ENCODE measurements at places on chromosomes 6 and 20. TPM values are rescaled to one million over a fixed set of nuclear protein-coding genes. Genes with fewer than 3 reads are reported as not detected.
A peak's percentile ranks its signal among the peaks of the same experiment; 100 is the strongest.

- no peak overlapping the region for H3K4me3 ChIP-seq
- no peaks in the 10 kb centered on the region for H3K4me1 ChIP-seq
- H3K27ac ChIP-seq: no peak overlapping the region
Observed at GRCh38 chr20:57991211-57991881, 237.1 kb downstream of the ANKRD60 start.

DNA sequence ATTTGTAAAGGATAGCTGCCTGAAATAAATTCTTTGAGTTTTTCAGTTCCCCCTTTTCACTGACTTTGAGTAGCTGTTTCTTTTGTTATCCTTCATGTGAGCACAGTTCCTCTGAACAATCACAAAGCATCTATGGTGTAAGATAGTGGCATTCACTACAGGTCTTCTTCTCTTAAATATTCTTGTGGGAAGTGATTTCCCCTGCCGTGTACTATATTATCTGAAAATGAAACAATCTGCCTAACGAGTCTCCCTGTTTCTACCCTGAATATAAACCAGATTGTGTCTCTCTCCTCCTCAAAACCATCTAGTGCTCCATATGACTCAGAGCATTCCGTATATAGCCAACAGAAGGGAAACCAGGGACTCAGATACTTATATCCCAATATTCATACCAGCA is 380.1 kb upstream of the SOX4 start:
- peaks cover 37% of the 10 kb centered on the region for H3K36me3 ChIP-seq
- H3K4me1 ChIP-seq: peaks cover 24% of the 10 kb centered on the region

GRCh38 chr6:43308101-43308989 is at the start of gene CRIP3:
CRIP3 (minus strand) TSS chr6:43308826; CDS start chr6:43308792, 34 bp downstream.
- peaks cover 53% of the 10 kb centered on the region for H3K4me1 ChIP-seq
- H3K27me3 ChIP-seq: no peaks in the 10 kb centered on the region
- H3K4me3 ChIP-seq: peak within 1 kb of the TSS; percentile 90
- DNase-seq: peak; percentile 58

- H3K36me3 ChIP-seq: no peaks in the 10 kb centered on the region
- H3K4me3 ChIP-seq: no peak overlapping the region
- DNase-seq: no peak
- H3K4me1 ChIP-seq: peaks cover 5% of the 10 kb centered on the region
- no peaks in the 10 kb centered on the region for H3K27me3 ChIP-seq
Observed at GRCh38 chr6:109073344-109074132, 21.1 kb downstream of the SESN1 start.

DNA sequence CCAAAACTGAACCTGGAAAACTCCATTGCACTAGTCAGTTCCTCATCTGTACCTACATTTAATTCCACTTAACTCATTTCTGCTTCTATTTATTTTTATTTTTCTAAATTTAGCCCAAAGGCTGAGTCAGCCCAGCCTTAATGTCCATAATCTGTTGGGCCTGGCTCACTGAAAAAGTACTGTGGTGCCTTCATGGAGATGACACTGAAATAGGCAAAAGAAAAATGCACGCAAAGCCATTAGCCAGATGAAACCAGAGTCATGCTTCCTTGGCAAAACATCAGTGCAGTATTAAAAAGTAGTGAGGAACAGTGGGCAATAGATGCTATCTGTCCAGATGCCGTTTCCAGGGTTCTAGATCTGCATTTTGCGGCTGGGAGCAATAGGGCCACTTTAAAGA is 14.7 kb upstream of the PLCB4 start:
- H3K4me1 ChIP-seq: no peaks in the 10 kb centered on the region
- no peaks in the 10 kb centered on the region for H3K36me3 ChIP-seq
- H3K27ac ChIP-seq: no peak overlapping the region
- no peak overlapping the region for H3K4me3 ChIP-seq
- H3K27me3 ChIP-seq: no peaks in the 10 kb centered on the region

- H3K4me1 ChIP-seq: peaks cover 15% of the 10 kb centered on the region
- H3K27ac ChIP-seq: no peak overlapping the region
- no peak overlapping the region for H3K4me3 ChIP-seq
- H3K27me3 ChIP-seq: no peaks in the 10 kb centered on the region
Observed at GRCh38 chr6:79250107-79250514, 15.6 kb upstream of the HMGN3 start.

DNA sequence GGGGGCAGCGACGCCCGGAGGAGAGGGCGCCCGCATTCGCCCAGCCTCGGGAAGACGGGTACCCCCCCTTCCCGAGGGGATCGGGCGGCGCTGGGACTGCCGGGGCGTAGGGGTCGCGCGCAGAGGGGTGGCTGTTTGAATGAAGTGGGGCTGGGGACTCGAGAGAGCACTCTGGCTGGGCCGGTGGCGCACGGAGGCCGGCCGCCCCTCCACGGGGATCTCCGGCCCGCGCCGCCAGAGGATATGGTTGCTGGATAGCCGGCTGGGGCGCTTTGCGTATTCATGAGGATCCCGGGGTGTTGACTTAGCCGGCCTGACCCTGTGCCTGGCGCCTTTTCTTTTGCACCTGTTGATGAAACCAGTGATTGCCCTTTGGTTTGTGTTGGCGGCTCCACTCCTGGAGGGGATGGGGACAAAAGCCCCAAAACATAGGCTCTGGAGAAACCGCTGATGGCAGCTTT is 469 bp downstream of the SYNJ2 start:
- no peaks in the 10 kb centered on the region for H3K27me3 ChIP-seq
- peak overlapping the region; percentile 77 for H3K27ac ChIP-seq
- H3K4me1 ChIP-seq: peaks cover 43% of the 10 kb centered on the region
- peak overlapping the region; percentile 89 for H3K4me3 ChIP-seq

- DNase-seq: no peak
- no peak overlapping the region for H3K27ac ChIP-seq
- H3K27me3 ChIP-seq: peaks cover 23% of the 10 kb centered on the region
- H3K4me1 ChIP-seq: peaks cover 12% of the 10 kb centered on the region
Observed at GRCh38 chr6:3380344-3381232, 76.3 kb downstream of the SLC22A23 start.

DNA sequence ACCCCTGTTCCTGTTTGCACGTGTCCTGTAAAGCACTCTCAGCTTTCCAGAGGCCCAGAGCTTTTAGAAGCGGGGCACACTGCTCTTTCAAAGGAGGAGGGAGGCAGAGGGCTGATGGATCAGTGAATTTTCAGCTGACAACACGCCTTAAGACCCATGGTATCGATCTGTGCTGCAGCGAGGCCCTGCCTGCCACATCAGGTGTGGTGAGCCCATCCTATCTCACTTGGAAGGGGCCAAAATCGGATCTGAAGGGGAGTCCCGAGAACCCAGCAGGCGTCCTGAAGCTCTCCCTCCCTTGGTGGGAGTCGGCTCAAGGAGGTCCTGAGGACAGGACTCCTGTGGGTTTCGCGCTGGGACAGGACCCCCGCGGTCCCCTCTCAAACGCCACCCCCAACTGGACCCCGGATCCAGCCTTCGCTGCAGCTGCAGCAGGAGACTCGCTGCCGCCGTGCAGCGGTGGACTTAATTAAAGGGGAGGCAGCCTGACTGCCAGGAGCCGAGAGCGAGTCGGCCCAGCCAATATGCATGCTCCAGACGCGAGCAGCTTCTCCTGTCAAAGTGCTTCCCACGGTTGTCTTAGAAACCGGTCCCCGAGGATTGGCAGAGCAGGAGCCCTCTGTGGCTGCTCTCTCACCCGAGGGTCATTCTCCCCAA is 580.0 kb upstream of the ZNF337 start:
- DNase-seq: no peak
- no peaks in the 10 kb centered on the region for H3K27me3 ChIP-seq
- no peak overlapping the region for H3K4me3 ChIP-seq
- no peak overlapping the region for H3K27ac ChIP-seq

DNA sequence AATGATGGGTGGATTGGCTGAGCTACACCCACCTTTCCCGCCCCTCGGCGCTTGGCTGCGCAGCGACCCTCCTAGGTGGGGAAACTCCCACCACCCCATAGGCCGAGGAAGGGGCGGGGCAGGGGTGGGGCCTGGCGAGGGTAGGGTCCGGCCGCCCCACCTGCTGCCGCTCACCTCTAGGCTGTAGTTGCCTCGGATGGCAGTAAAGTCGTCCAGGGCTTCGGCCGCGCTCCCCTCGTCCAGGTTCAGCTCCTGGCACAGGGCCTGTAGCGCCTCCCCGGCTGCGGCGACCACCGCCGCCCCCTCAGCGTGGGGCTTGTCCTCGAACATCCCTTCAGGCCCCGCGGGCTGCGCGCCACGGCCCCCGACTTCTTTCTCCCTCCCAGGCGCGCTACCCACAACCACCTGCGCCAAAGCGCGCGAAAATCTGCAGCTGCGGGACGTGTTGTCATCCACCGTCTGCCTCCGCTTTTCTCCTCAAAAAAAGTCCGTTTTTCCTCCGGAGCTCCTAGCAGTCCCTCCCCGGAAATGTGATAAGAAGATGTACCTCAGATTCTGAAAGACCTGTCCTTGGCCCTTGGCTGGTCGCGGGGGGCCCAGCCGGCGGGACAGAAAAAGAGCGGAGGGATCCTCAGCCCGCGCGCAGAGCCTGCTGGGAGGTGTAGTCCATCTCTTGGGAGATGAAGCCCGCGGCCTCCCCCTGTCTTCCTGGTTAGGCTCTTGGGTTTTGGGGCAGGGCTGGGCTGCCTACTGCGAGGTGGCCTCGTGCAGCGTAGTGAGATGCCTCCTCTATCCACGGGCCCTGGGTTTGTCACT is at the start of gene RBL1:
Gene RBL1 (minus strand): TSS at position 399 of the 816 bp plus-strand sequence. CDS start 69 bp downstream, at position 330.
- peaks cover 33% of the 10 kb centered on the region for H3K4me1 ChIP-seq
- DNase-seq: peak; percentile 85
- peaks cover 12% of the 10 kb centered on the region for H3K36me3 ChIP-seq
- peak within 1 kb of the TSS; percentile 100 for H3K27ac ChIP-seq
- H3K27me3 ChIP-seq: no peaks in the 10 kb centered on the region
- H3K4me3 ChIP-seq: peak within 1 kb of the TSS; percentile 99

GRCh38 chr6:35181308-35181932 is 32.3 kb upstream of the SCUBE3 start:
- peaks cover 18% of the 10 kb centered on the region for H3K27me3 ChIP-seq
- DNase-seq: no peak
- no peak overlapping the region for H3K4me3 ChIP-seq
- H3K27ac ChIP-seq: no peak overlapping the region
- H3K36me3 ChIP-seq: no peaks in the 10 kb centered on the region

GRCh38 chr6:15950962-15951569 is 177.8 kb upstream of the MYLIP start:
- no peaks in the 10 kb centered on the region for H3K36me3 ChIP-seq
- DNase-seq: no peak
- peak overlapping the region; percentile 50 for H3K27ac ChIP-seq

- no peaks in the 10 kb centered on the region for H3K27me3 ChIP-seq
- no peak for DNase-seq
- H3K4me1 ChIP-seq: no peaks in the 10 kb centered on the region
- H3K4me3 ChIP-seq: no peak overlapping the region
- no peaks in the 10 kb centered on the region for H3K36me3 ChIP-seq
- no peak overlapping the region for H3K27ac ChIP-seq
Observed at GRCh38 chr6:102944475-102944874, 1551.0 kb downstream of the GRIK2 start.

GRCh38 chr6:11067348-11067747 is 23.2 kb upstream of the ELOVL2 start:
- no peak overlapping the region for H3K27ac ChIP-seq
- no peak overlapping the region for H3K4me3 ChIP-seq
- no peaks in the 10 kb centered on the region for H3K36me3 ChIP-seq

- no peak for DNase-seq
- H3K27me3 ChIP-seq: peaks cover 17% of the 10 kb centered on the region
- no peaks in the 10 kb centered on the region for H3K36me3 ChIP-seq
- H3K4me3 ChIP-seq: no peak overlapping the region
Observed at GRCh38 chr6:105191351-105191750, 11.5 kb upstream of the POPDC3 start.

DNA sequence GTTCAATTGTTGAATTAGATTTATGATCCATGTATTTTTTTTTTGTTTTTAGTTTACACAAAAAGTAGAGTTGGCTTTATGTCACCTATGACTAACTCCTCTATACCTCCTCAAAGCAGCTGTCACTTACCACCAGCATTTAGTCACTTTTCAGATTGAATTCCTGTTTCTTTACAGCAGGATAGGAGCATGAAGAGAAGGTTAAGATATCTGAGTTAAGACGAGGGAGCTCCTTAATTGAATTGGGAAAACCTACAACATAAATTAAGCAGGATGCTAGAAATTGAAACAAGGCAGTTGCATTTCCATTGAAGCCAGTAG is 237.2 kb downstream of the FARS2 start:
- H3K36me3 ChIP-seq: peaks cover 17% of the 10 kb centered on the region
- no peak overlapping the region for H3K4me3 ChIP-seq
- H3K27me3 ChIP-seq: no peaks in the 10 kb centered on the region
- H3K4me1 ChIP-seq: no peaks in the 10 kb centered on the region
- DNase-seq: no peak
- no peak overlapping the region for H3K27ac ChIP-seq

DNA sequence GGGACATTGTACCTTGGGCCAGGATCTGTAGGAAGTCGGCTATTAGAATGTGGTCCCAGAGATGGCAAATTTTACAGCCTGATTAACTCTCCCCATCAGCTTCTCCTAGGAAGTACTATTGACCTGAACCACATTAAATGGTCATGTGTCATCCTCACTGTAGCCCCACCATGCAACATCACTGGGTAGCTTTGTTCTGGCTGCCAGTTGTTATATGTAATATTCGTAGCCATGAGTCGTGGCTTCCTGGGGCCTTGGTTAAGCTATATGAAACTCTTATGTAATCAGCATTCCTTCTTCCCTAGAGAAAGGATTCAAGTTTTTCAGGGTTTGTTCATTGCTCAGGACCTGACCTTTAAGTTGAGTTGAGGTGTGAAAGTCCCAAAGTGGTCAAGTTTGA is 125.7 kb downstream of the ANKS1A start:
- peaks cover 31% of the 10 kb centered on the region for H3K36me3 ChIP-seq
- no peak overlapping the region for H3K4me3 ChIP-seq
- H3K27me3 ChIP-seq: no peaks in the 10 kb centered on the region
- DNase-seq: no peak
- H3K27ac ChIP-seq: no peak overlapping the region

DNA sequence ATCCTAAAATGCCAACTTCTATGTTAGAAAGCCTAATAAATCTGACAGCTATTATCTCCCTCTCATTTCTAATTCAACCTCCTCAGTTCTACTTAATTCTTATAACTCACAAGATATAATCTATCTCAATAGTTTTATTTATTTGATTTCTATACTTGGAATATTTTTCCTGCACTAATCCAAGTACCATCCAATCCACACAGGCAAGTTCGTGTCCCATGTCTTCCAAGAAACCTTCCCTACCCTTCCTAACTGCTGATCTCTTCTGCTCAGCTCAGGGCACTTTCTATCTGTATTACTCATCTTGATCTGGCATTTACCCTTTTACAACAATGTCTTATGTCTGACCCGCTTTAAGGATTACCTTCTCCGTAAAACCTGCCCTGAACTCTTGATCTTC is 18.2 kb downstream of the NCOA5 start:
- no peak overlapping the region for H3K4me3 ChIP-seq
- H3K27ac ChIP-seq: no peak overlapping the region
- peaks cover 40% of the 10 kb centered on the region for H3K36me3 ChIP-seq
- no peak for DNase-seq
- no peaks in the 10 kb centered on the region for H3K27me3 ChIP-seq

The PDE10A gene
- not detected for total RNA-seq

The CTSA gene
- 61.9 TPM for total RNA-seq

The MCHR2 gene
- total RNA-seq: not detected

The RNF39 gene
- not detected for total RNA-seq

The ZC2HC1B gene
- 1.5 TPM for total RNA-seq

The LINC00237 gene
- total RNA-seq: 0.17 TPM

The TINAG gene
- total RNA-seq: not detected

The MUC22 gene
- total RNA-seq: not detected

The RIPOR2 gene
- 260 TPM for total RNA-seq

The HLA-DQA1 gene
- total RNA-seq: 628 TPM

The MYB gene
- total RNA-seq: 2.8 TPM

The SLC17A3 gene
- not detected for total RNA-seq
